Chondrocyte (in vitro differentiated cells): ENCODE measurements at places on chromosomes 2 and 18. TPM values are rescaled to one million over a fixed set of nuclear protein-coding genes. Genes with fewer than 3 reads are reported as not detected.

Gene ASTL
- not detected in 3 replicates for total RNA-seq

GRCh38 chr2:60706021-60706420 is 50.0 kb upstream of the PAPOLG start:
- DNase-seq, result no peak
- H3K36me3 ChIP-seq, result no peaks in the 10 kb centered on the region
- H3K4me3 ChIP-seq, result no peak overlapping the region
- H3K27ac ChIP-seq, result no peak overlapping the region
- peaks cover 4% of the 10 kb centered on the region for H3K27me3 ChIP-seq

DNA sequence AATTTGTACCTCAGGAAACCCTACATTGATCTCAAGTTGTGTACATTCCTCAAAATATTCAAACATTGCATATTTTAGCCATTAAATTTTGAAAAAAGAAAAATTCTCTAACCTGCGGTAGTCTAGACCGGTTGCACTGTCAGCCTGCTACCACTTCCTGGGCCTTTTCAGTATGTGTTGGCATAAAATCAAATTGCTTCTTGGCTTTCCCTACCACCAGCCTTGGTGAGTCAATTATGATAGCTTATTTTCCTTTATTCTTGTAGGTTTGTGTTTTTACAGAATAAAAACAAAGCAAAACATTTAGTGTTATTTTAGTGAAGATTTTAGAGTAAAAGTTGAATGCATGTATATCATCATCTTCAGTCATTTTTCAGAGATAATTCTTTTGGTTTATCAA is 61.2 kb downstream of the FAM171B start:
- DNase-seq, result no peak
- H3K27ac ChIP-seq, result peak overlapping the region; percentile 55
- no peaks in the 10 kb centered on the region for H3K36me3 ChIP-seq
- H3K4me1 ChIP-seq, result peaks cover 22% of the 10 kb centered on the region

Gene UGT1A5
- not detected in 3 replicates for total RNA-seq

GRCh38 chr2:33372940-33373553 is 103.4 kb upstream of the RASGRP3 start:
- DNase-seq, result no peak
- peaks cover 25% of the 10 kb centered on the region for H3K36me3 ChIP-seq
- peaks cover 18% of the 10 kb centered on the region for H3K4me1 ChIP-seq
- H3K27ac ChIP-seq, result peak overlapping the region; percentile 0

Gene MYCN
- 0.17 to 0.34 TPM in 2 of 3 replicates, not detected in the other for total RNA-seq

DNA sequence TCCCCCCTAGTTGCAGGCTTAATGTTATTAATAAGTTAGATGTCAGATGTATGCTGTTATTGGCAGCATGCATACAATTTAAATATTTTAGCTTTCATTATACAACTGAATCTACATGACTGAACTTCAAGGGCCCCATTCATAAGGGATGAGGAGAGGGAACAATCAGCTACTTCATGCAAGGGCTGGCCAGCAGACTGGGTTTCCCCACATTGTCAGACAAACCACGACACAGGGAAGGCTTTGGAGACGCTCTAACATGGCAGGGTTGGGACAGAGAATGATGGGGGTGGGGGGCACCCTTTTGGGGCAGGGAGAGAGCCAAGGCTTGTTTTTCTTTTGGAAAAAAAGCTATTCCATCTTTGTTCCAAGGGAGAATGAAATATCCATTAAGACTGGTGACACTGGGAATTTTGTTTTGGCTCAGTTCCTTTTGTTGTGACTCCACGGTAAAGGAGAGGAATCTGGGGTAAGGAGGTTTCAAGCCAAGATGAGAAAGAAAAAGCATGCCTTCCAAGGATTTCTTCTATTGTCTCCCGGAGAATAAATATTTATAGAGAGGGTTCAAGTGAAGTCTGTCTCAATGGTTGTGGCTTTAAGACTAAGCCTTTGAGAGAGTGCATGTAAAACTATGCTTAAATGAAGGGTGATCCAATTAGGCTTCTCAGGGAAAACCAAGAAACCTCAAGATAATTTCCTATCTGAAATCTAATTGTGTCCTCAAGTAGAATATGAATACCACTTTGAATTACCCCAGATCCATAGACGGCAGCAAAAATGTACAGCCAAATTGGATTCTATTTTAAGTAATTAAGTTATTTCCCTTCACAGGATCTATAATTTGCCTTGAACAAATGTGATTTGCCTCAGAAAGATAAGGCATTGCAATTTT is 5.4 kb downstream of the CXCR4 start:
- DNase-seq, result no peak
- no peak overlapping the region for H3K27ac ChIP-seq
- H3K4me1 ChIP-seq, result peaks cover 14% of the 10 kb centered on the region
- H3K36me3 ChIP-seq, result no peaks in the 10 kb centered on the region

Gene SERPINB3
- not detected in 3 replicates for total RNA-seq

Gene RIF1
- 33.5 to 37.8 TPM (median 33.7 TPM) in 3 replicates for total RNA-seq

Gene HS1BP3
- total RNA-seq, result 24.6 to 33.8 TPM (median 33.2 TPM) in 3 replicates

- DNase-seq, result no peak
- peak overlapping the region; percentile 69 for H3K4me3 ChIP-seq
- no peaks in the 10 kb centered on the region for H3K27me3 ChIP-seq
- peak overlapping the region; percentile 78 for H3K27ac ChIP-seq
- no peaks in the 10 kb centered on the region for H3K36me3 ChIP-seq
Observed at GRCh38 chr2:235666213-235666781, 172.5 kb downstream of the AGAP1 start.

GRCh38 chr2:8324164-8324856 is 357.5 kb upstream of the ID2 start:
- no peak overlapping the region for H3K4me3 ChIP-seq
- H3K27me3 ChIP-seq, result peaks cover 23% of the 10 kb centered on the region
- H3K36me3 ChIP-seq, result no peaks in the 10 kb centered on the region

Gene SLC40A1
- 15.0 to 21.7 TPM (median 20.3 TPM) in 3 replicates for total RNA-seq

Gene DYNAP
- total RNA-seq, result not detected in 3 replicates

Gene GDF7
- total RNA-seq, result 10.9 to 12.8 TPM (median 12.6 TPM) in 3 replicates

DNA sequence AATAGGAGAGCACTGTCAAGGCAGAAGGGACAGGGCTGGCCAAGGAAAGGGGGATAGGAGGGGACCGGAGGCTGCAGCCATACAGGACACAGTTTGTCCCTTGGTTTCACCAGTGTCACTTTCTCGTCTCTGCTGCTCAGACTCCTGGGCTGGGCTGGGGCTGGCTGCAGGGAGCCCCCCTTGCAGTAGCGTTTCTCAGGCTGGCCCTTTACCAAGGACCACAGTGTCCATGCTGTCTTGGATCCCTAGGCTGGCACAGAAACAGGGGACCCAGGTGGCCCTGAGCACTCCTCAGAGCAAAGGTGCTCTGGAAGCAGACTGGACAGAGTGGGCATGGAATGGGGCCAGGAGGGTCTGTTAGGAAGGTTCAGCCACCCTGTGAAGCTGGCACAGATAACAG is 34.8 kb downstream of the ATOH8 start:
- H3K4me1 ChIP-seq, result peaks cover 43% of the 10 kb centered on the region
- no peak overlapping the region for H3K27ac ChIP-seq
- no peak overlapping the region for H3K4me3 ChIP-seq
- no peaks in the 10 kb centered on the region for H3K36me3 ChIP-seq

Gene KCNF1
- not detected in 3 replicates for total RNA-seq

DNA sequence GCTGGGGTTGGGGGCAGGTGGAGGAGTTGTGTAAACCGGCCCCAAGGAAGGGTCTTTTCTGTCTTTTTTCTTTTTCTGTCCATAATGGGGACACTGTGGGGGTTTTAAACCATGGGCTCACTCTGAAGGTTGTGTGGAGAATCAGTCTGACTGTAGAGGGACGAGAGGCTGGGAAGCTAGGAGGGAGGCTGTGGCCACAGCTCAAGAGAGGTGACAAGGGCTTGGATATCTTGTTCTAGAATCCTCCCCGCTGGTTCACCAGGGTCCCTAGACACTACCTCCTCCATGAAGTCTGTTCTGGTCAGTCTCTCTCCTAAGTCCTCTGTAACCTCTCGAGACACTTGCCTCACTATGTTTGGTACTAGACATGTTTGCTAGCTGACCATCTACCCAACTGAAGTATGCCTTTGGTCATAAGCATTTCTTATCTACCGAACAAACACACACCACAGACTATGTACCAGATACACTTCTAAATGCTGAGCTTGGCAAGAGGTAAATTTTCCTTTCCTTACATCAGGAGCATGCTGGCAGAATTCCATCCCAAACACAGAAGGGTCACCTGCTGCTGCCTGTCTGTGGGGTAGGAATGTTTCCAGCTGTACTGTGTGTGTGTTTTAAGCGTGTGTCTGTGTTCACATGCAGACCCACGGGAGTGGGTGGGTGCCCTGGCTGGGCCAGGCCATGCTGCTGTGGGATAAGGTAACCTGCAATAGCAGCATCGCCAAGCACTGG is 69.6 kb upstream of the MGAT4A start:
- H3K27me3 ChIP-seq, result peaks cover 7% of the 10 kb centered on the region
- no peak for DNase-seq
- H3K27ac ChIP-seq, result no peak overlapping the region

DNA sequence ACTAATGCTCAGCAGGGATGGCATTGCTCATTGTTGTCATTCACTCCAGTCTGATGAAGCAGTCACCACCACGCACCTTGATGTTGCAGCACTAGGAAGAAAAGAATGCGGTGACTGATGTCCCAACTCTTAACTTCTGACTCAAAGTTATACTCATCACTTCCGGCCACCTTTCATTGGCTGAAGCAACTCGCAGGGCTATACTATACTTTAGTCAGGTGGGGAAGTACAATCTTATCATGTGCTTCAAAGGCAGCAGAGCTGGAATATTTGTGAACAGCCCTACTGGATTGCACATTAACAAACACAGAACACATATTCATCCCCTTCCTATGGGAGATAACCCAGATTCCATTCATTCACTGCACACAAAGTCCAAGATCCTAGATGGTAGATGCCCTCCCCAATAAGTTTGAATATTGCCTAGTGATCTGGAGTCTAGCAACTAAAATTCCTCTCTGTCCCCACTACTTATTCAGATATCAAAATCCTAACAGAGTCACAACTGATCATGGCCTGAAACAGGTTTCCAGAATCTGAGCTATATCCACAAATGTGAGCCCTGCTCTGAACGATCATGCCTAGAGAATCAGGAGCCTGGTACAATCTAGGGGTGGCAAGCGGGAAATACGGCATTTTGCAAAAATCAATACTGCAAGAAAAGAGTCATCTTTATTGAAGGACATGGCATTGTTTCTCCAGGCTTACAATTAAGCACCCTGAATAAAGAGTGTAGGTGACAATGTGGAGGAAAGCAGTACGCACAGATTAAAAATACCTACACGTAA is 3.4 kb upstream of the SPATS2L start:
- no peaks in the 10 kb centered on the region for H3K36me3 ChIP-seq
- H3K27me3 ChIP-seq, result no peaks in the 10 kb centered on the region
- peaks cover 47% of the 10 kb centered on the region for H3K4me1 ChIP-seq
- no peak overlapping the region for H3K27ac ChIP-seq
- no peak overlapping the region for H3K4me3 ChIP-seq
- DNase-seq, result no peak

DNA sequence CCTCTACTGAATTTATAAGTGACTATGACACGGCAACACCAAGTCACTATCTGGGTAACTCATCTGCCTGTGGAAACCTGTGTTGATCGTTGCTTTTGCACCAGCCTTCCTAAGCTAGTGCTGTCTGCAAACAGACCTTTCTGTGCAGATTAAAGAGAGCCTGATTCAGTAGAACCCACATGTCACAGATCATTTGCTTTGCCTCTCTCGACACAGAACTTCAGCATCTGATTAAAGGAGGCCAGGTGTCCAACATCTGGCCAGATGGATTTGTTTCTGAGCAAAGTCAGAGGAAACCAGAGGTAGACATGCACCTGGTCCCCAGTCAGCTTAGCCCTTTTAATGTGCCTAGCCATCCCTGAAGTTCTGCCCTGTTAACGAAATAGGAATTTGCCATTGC is 15.0 kb upstream of the TTR start:
- H3K4me1 ChIP-seq, result no peaks in the 10 kb centered on the region
- no peaks in the 10 kb centered on the region for H3K27me3 ChIP-seq
- no peak overlapping the region for H3K27ac ChIP-seq
- H3K36me3 ChIP-seq, result no peaks in the 10 kb centered on the region
- no peak for DNase-seq
- no peak overlapping the region for H3K4me3 ChIP-seq

GRCh38 chr2:212546669-212547068 is 8.1 kb upstream of the ERBB4 start:
- no peak overlapping the region for H3K27ac ChIP-seq
- no peaks in the 10 kb centered on the region for H3K27me3 ChIP-seq

Gene NEB
- 1.0 to 2.2 TPM (median 2.2 TPM) in 3 replicates for total RNA-seq

Gene IL36G
- not detected in 3 replicates for total RNA-seq

DNA sequence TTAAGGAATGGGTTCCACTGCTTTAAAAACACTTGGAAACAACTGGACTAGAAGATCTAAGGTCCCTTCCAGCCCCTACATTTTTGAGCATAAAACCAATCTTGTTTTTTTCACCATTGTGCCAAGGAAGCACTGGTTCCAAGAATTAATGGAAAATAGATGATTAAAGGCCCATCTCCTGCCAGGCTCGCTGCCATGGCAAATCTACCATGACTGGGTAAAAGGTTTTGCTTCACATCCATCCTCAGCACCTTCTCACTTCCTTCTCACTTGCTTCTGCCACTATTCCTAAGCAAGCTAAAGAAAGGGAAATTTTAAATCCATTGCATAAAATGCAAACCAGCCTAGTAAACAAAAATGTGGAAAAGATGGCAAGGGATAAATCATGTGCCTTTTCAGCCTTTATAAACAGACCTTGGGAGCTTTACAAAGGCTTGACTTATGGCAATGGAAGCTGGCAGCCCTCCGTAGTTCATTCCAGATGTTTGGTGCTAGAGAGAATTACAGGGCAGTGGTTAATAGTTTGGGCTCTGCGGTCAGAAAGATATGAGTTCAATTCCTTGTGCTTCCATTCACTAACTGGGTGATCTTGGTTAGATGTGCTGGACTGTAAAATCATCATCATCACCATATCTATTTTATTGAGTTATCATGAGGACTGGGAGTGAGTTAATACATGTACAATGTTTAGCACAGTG is 27.0 kb upstream of the ST3GAL5 start:
- DNase-seq, result no peak
- peaks cover 25% of the 10 kb centered on the region for H3K4me1 ChIP-seq
- H3K27me3 ChIP-seq, result no peaks in the 10 kb centered on the region
- peaks cover 1% of the 10 kb centered on the region for H3K36me3 ChIP-seq

Gene ADRA2B
- total RNA-seq, result 0.07 TPM in 1 of 3 replicates, not detected in the others

DNA sequence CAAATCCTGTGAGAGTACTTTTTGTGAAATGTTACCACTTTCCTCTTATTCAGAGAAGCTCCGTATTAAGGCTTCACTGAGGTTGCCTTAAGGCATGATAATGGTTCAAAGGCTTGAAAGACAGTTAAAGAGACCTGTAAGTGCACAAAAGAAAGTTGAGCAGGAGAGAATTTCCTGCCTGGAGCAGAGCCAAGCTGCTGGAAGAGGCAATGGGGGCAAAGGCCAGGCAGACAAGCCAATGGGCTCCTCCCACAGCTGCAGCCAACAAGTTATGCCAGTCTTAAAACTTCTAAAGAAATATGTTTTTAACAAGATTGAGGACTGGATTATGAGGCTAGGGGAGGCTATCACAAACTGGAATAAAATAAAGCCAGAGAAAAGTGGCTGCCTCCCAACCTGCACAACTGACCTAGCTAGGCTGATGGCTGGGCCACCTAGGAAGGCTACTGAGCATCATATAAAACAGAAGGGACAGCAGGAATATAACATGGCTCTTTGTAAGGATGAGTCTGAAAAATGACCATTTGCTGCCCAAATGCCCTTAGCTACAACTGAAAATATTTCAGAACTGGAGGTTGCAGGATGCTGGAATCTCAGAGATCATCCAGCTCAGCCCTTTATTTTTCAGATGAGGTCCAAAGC is 2.1 kb downstream of the IL1B start:
- no peaks in the 10 kb centered on the region for H3K36me3 ChIP-seq
- no peak overlapping the region for H3K27ac ChIP-seq
- H3K4me3 ChIP-seq, result no peak overlapping the region
- no peaks in the 10 kb centered on the region for H3K27me3 ChIP-seq

- no peaks in the 10 kb centered on the region for H3K4me1 ChIP-seq
- no peaks in the 10 kb centered on the region for H3K27me3 ChIP-seq
- H3K27ac ChIP-seq, result no peak overlapping the region
- H3K36me3 ChIP-seq, result peaks cover 2% of the 10 kb centered on the region
Observed at GRCh38 chr2:66523990-66524389, 89.1 kb downstream of the MEIS1 start.
